ENCODE measurements at places on chromosomes 2 and 18.

GRCh38 chr2:27282892-27283291 lies 663 bp downstream of the TRIM54 start:
- DNase-seq: no peak

DNA sequence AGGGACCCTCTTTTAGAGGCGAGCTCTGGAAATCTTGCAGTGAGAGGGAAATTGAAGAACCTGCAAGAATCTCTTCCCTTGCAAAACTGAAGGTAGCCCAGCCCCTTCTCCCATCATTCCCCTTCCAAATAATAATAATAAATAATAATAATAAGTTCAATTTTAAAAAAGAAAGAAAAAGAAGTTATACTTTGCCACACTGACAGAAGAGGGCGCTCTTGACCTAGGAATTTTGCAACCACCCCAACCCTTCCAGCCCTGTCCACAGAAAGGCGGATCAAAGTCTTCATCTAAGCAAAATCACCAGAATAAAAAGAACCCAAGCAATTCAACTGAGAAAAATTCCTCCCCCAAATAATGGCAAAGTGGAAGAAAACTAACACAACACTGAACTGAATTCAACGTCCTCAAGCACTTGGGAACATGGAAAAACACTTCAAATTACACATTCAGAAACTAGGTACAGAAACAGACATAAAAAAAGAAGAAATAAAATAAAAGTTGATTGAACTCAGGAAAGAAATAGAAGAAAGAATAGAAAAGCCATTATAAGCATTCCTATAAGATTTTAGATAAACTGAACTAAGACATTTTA lies 98.9 kb upstream of the GLS start:
- peak; percentile 13 for DNase-seq

DNA sequence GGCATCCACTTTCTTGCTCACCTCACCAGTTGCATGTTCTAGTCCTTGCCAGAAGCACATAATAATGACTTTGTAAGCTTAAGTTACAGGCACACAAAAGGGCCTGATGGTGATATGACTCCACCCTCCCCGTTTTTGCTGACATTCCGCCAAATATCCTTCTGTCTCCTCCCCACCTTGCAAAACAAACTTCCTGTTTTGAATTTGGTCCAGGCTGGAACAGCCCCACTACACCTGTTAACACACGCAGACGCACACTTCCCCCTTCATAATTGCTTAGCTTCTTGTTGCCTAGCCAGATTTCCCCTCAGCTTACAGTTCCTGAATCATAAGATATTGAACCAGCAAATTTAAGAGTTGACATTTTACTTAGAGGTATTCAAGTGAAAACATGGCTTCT lies at the start of gene MGAT5:
TSS of gene MGAT5 (plus strand) at position 269 of the 400 bp plus-strand sequence. CDS start 332 bp downstream, outside the sequence.
- DNase-seq: peak; percentile 91

DNA sequence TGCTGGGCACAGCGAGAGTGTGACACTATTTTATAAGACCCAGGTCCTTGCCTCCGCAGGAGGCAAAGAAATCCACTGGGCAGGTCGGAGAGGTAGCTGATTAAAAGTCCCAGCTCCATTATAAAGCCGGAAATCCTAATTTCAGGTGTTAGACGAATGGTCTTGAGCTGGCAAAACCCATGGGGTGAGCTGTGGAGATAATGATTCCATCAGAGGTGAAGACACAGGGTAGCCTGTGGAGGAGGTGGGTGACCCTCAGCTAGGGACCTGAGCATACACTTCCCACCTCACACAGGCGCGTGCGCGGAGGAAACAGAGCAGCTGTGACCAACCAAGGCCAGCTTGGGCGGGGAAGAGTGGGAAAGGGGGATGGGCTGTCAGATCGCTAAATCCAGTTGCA lies 201.7 kb upstream of the CXCR4 start:
- DNase-seq: no peak

- DNase-seq: no peak
Observed at GRCh38 chr2:205367331-205367935, 314.9 kb upstream of the NRP2 start.

Measured in NCI-H1092 treated with DMSO at 0.1 percent for 48 hours (cell line).